ENCODE measurements at places on chromosomes 7 and 10. TPM values are rescaled to one million over a fixed set of nuclear protein-coding genes. Genes with fewer than 3 reads are reported as not detected.

GRCh38 chr10:103852856-103853255 lies 2.5 kb downstream of the SH3PXD2A start:
- H3K27me3 ChIP-seq, result no peaks in the 10 kb centered on the region
- H3K36me3 ChIP-seq, result no peaks in the 10 kb centered on the region
- peaks cover 4% of the 10 kb centered on the region for H3K4me1 ChIP-seq
- H3K27ac ChIP-seq, result no peak overlapping the region
- DNase-seq, result no peak

The NPY4R2 gene
- not detected for total RNA-seq

DNA sequence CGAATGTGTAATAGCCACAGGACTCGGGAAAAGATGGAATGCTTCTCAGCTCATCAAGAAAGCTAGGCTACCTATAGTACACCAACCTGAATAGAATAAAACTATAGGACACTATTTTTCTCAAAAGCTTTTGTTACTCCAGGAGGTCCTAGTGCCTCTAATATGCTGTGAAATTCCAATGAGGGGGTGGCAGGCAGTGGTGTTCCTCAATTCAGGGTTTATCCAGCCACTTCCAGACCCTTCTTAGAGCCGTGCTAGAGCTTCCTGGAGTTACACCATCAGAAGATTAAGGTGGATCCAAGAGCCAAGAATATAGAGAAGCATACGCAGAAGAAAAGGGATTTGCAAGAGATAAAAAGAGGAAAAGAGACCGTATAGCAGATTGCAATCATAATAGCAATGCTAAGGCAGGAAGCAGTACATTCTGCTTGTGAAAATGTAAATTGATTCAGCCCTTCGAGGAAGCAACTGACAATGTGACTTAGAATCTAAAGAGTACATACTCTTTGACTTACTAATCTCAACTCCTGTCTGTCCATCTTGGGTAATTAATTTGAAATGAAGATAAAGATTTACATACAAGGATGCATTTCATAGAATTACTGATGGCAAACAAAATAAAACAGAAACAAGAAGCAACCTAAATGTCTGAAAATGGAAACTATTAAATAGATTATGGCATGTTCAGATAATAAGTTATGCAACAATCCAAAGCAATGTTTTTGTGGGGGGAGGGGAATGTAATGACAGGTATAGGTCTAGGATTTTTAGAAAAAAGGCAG lies 2.1 kb downstream of the ST8SIA6 start:
- no peak for DNase-seq
- peaks cover 13% of the 10 kb centered on the region for H3K4me1 ChIP-seq
- H3K27me3 ChIP-seq, result no peaks in the 10 kb centered on the region
- no peaks in the 10 kb centered on the region for H3K36me3 ChIP-seq
- H3K27ac ChIP-seq, result no peak overlapping the region

- peak; percentile 40 for DNase-seq
- no peaks in the 10 kb centered on the region for H3K27me3 ChIP-seq
- no peak overlapping the region for H3K27ac ChIP-seq
- no peaks in the 10 kb centered on the region for H3K36me3 ChIP-seq
- no peak overlapping the region for H3K4me3 ChIP-seq
Observed at GRCh38 chr7:2870471-2870931, 26.4 kb upstream of the GNA12 start.

The TSPAN33 gene
- total RNA-seq, result 9.9 TPM

The GLI3 gene
- total RNA-seq, result 10.1 TPM

- H3K27me3 ChIP-seq, result no peaks in the 10 kb centered on the region
- H3K4me1 ChIP-seq, result no peaks in the 10 kb centered on the region
- no peaks in the 10 kb centered on the region for H3K36me3 ChIP-seq
- H3K4me3 ChIP-seq, result no peak overlapping the region
- no peak overlapping the region for H3K27ac ChIP-seq
Observed at GRCh38 chr10:58981846-58982245, 194.6 kb upstream of the PHYHIPL start.

Measured in thyroid gland (tissue), 4 donors.